H9 (cell line): ENCODE measurements at places on chromosomes 2 and 18.

DNA sequence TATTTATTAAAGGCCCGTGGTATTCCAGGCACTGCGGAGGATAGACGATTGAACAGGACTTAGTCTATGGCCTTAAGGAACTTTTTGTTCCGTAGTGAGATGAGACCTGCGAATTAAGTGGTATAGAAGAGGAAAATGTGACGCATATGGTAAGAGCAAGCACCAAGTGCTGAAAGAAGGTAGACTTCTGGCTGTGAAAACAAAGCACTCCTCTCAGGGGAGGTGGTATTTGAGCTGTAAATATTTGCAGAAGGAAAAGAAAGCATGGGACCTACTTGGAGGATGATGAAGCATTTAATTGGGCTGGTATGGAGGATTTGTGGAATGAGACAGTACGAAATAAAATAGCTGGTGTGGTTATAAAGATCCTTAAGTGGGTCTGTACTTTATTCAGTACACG is 62.5 kb downstream of the GPR39 start:
- DNase-seq, result no peak

DNA sequence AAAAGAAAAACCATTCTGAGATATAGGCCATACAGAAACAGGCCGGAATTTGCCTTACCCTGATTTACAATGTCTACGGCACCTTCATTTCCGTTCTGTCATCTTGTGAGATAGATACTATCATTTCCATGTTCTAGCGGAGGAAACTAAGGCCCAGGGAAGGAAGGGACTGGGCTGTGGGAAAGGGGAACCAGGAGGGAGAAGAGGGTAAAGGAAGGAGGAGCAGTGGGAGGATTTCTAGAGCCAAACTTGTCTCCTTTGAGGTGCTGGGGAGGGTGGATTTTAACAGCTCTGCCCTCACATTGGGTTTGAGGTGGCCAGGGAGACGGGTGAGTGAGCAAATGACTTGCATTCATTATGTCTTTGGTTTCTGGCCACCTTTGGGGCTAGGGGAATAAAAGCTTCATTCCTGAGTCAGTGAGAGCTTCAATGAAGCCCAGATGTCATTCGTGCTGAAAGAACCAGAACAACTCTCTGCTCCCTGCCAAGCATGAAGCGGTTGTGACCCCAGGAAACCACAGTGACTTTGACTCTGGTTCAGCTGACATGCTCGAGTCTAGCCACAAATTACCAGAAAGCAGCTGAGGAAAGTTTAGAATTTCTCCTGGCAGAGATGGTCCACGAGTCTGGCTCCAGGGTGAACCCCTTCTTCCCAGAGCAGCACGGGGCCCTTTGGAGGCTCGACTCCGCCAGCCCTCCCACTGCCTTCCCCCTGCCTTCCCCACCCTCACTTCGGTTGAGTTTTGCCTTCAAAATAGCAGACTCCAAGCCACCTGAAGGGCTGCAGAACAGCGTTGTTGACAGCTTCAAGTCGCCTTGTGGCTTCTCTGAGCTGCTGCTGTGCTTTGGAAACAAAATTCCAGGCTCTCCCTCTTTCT is 3.8 kb downstream of the ACTG2 start:
- DNase-seq, result no peak

- DNase-seq, result no peak
Measured at GRCh38 chr2:74577448-74577847, 22.9 kb downstream of the DOK1 start.

GRCh38 chr2:37829202-37829601 is 95.9 kb upstream of the RMDN2 start:
- no peak for DNase-seq

GRCh38 chr2:239502430-239503186 is 101.8 kb upstream of the HDAC4 start:
- DNase-seq, result no peak

- no peak for DNase-seq
Measured at GRCh38 chr2:234391625-234392024, 105.3 kb downstream of the ARL4C start.

DNA sequence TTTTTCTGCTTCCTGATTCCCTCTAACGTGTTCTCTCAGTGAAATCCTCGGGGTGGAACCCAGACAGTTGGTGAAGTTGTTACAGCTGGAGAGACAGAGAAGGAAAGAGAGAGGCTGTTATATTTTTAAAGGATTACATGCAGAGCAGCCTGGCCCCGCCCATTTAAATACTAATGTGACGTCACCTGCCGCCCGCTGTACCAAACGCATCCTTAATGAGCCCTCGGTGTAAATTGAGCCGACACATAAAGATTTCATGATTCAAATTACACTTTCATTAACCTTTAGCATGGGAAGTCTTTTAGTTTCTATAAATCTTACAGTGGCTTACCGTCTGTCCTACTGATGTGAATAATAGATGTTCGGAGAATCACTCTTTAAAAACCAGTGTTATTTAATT is 164.0 kb upstream of the SIX3 start:
- no peak for DNase-seq

DNA sequence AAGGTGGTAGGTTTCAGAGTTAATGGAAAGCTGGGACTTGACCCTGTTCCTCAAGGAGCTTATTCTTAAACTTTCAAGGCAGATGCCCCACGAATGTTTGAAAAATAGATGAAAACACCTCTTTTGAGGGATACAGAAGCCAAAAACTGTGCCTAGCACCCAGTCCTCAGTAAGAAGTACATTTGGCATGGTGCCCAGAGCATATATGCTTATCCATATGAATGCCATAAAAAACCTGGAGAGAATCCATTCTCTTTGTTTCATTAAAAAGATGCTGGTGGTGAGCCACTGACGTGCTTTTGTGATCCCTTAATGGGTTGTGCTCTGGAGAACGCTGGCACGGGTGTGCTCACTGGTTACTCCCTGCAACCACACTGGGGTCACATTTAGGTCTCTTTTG is 69.0 kb downstream of the IL1R2 start:
- no peak for DNase-seq

DNA sequence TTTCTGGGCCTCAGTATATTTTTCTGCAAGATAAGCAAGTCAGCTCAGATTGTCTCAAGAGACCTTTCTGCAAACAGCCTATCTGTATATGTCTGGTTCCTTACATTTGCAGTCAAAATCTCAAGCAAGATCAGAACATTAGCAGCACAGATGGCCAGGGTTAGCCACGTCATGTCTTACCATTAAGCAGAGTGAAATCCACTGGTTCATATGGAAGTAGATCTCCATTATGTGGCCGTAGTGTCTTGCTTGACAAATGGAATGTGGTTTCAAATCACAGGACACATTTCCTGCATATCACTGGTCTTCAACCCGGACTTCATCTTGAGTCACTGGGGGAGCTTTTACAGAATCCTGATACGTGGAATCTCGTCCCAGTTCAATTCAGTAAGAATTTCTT is 500.2 kb downstream of the FBXO15 start:
- DNase-seq, result no peak

- DNase-seq, result no peak
Measured at GRCh38 chr18:58753976-58754375, 82.7 kb downstream of the MALT1 start.

- no peak for DNase-seq
Measured at GRCh38 chr2:41726364-41726763, 321.5 kb upstream of the PKDCC start.

DNA sequence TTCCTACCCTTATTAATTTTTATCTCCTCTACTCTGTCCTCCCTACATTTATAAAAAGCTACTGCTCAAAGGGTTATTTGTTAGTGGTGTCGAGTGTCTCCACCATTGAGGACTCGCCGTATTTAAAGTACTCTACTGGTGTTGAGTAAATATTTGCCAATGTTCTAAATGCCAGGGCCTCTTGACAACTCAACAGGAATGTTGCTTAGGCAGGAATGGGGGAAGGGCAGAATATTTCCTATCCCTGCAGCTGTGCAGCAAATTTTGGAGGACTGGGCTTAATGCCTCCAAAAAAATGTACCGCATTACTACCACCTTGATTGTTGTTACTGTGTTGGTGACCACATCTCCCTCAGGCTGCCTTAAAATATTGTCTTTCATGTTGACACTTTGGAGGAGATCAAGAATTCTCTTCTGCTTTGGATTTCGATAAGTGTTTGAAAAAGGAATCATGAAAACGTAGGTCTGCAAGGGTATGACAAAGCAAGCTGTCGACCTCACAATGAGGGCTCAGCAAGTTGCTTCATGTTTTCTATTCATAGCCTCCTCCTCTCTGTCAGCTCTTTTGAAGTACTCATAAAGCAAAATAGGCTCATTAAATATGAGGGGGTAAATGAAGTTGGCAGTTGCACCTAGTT is 84.3 kb downstream of the EFEMP1 start:
- no peak for DNase-seq

DNA sequence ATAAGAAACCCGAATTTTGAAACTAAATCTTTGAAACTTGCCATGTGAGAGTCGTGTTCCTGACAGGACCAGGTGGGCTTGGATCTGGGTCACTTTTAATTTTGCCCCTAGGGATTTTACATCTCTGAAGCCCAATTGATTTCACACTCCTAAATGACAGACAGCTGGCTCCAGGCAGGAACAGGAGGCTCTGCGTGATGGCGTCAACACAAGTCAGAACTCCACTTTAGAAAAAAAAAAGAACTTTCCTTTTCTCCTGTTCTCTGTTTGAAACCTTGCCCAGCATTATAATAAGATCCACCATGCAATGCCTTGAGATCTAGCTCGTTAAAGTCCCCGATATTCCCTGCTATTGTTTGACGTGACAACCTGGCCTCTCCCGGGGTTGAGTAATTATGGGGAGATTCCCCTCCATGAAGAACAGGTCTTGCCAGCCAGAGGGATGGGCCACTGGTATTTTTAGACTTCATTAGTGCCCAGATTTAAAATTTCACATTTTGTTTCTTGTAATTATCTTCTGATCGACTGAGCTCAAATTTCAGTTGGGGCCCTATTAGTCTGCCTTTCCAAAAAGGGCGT is 260.3 kb downstream of the KLHL29 start:
- no peak for DNase-seq
